Activated CD8-positive, alpha-beta memory T cell treated with anti-CD3 and anti-CD28 coated beads for 4 hours (primary cell): ENCODE measurements at places on chromosomes 11 and 22.

- DNase-seq: no peak
Observed at GRCh38 chr11:574632-575312, 1.5 kb upstream of the PHRF1 start.

DNA sequence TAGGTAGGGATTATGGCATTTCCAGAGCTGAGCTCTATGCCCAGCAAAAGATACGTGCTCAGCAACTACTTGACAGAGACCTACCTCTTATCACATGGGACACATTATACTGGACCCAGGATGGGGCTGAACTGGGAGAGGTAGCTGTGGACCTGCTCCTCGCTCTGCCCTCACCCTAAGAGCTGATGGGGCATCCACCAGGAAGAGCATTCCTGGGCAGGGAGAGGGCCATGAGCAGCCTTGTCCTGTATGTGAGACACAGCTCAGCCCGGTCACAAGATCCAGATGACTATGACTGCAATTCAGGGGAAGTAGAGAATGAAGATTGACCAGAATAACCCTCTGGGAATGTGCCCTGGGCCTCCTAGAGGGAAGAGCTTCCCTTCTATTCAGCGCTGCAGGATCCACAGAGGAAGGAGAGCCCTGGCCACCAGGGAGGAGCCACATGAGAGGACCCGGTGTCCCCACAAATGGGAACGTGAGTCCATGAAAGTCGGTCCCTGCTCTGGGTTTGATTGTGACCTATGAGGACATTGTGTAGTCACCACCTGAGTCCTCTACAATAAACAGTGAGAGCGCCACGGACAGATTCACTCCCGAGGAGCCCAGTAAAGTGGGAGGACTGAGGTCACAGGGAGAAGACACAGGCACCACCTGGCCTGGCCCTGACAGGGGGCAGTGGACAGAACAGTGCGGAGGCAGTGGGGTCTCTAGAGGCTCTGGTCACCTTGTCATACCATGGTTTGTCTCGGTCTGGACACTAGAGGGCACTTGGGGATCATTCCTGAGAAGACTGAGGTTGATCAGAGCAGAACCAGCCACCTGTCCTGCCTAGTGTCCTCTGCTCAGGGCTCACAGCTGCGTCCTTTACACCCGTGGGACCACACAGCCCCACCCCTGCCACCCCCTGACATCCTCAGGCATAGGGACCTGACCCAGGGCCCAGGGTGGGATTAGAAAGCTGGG is 99.5 kb downstream of the ZNF280B start:
- no peak for DNase-seq

GRCh38 chr11:25727944-25728343 is 604.0 kb upstream of the ANO3 start:
- DNase-seq: no peak

- DNase-seq: peak; percentile 73
Observed at GRCh38 chr11:44936525-44936924, 14.2 kb downstream of the TP53I11 start.

GRCh38 chr11:93166862-93167261 is 30.9 kb downstream of the SLC36A4 start:
- DNase-seq: no peak

DNA sequence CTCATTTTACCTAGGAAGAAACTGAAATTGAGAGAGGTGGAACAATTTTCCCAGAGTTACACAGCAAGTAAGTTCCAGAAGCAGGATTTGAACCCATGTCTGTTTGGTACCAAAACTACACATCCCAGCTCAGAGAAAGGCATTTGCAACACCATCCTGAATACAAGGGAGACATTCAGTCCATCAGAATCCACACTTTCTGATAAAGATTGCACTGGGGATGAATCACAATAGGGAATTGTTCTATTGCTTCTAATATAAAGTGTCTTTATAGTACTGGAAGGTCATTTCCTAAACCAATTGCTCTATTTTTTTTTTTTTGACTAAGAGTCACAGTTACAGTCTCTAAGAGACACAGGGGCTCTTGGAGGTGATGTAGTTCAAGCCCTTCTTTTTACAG is 208.1 kb upstream of the CADM1 start:
- DNase-seq: no peak

- DNase-seq: no peak
Observed at GRCh38 chr11:109865548-109866186, 227.5 kb upstream of the ZC3H12C start.

DNA sequence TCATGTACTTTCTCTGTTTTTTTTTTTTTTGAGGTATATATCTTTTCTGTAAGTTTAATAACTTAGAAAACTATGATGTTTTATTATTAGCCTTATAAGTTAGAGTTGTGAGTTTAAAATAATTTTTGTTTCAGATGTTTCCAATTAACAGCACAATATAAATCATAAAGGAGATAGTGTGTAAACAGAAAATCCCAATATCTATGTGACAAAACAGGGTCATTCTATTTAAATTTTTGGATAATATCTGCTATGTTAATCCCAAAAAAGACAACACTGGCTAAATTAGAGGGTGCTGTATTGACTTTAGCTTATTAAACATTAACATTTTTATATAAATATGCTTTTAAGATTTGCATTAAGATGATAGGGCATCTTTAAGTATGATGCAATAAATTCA is 318.1 kb upstream of the CTSC start:
- no peak for DNase-seq

DNA sequence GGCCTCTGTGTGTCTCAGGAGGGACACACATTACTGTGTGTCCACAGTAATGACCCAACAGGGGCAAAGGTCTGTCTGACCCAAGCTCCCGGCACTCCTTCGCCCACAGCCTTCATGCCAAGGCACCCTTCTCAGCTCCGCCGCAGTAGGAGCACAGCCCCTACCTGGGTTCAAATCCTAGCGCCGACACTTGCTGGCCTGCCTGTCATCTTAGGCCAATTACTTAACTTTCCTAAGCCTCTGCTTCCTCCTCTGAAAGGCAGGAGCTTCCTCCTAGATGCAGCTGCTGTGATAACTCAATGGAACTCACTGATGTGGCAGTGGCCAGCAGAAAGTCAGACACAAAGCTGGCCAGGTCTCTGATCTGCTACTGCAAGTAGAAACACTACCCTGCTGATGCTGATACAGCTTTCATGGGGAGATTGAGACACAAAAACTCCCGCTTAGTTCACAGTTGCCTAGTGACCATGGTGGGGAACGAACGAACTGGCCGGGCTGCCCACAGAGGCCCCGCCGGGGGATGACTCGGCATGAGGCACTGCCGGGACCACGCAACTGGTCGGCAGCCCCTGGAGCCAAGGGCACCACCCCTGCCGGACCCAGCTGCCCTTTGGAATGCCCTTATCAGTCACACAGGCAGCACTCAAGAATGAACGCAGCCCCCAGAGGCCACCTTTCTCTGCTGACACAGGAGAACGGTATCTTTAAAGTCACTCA is 8.1 kb downstream of the EHD1 start:
- DNase-seq: no peak

DNA sequence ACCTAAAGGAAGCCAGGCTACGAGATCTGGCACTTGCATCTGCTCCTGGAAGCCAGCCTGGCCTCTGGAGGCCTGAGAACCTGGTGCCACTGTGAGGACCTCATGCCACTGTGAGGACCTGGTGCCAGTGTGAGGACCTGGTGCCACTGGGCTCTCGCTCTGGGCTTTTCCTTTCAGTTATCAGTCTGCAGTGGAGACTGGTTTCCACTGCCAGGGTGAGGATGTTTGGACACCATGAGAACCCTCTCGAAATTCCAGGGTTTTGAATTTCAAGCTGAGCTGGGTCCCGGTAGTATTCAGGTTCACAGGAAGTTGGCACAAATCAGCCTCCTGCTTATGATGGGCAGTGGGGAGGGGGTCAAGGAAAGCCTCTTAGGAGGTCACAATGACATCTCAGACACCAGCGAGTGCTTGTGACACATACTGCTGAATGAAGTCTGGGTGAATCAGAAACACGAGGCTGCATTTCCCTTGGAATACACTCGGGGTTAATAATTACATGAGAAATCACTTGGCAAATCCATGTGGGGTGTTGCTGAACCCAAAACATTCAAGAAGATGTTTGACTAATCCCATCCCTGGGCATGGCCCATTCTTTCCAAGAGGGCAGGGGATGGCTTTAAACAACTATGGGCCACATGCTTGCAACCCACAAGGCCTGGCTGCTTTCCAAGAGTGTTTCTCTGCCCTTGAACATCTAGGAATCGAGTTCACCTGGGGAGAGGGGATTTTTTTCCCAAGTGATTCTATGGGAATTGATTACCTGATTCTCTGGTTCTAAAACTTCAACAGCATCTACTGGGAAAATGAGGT is 60.2 kb downstream of the LINC01488 start:
- DNase-seq: no peak

DNA sequence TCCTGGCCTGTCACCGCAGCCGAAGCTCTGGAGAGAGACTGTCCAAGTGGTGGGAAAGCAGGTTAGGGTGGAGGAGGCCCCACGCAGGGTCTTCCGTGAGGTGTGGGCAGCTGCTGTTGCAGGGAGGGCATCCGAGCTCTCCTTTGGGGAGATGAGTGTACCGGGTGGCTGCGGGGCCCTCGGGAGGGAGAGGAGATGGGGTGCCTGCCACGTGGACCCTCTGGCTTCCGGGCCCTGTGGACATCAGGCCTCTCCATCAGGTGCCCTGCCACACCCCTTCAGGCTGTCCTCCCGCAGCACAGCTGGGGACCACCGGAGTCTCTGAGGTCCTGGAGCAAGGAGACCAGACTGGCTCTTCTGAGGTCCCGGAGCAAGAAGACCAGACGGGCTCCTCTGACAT is 1.7 kb downstream of the PTDSS2 start:
- no peak for DNase-seq

DNA sequence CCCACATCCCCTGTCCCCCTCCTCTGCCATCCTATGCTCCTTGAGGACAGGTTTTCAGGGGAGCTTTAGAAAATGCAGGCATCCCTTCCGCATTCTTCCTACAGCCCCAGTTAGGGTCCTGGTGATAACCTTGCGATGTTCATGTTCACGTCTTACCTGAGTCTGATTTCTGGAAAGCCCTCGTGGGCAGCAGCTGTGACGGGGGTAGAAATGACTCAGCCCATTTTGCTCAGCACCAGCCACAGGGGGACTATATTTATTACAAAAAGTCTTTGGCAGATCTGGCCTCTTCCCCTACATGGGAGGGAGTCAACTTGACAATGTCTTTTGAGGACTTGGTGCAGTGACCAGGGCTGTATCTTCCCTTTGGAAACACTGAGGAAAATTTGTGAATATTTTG is 12.3 kb downstream of the PKNOX2 start:
- DNase-seq: no peak
